ENCODE measurements at places on chromosomes 7 and 10.

- no peak for DNase-seq
Observed at GRCh38 chr7:19377611-19378344, 232.6 kb upstream of the FERD3L start.

DNA sequence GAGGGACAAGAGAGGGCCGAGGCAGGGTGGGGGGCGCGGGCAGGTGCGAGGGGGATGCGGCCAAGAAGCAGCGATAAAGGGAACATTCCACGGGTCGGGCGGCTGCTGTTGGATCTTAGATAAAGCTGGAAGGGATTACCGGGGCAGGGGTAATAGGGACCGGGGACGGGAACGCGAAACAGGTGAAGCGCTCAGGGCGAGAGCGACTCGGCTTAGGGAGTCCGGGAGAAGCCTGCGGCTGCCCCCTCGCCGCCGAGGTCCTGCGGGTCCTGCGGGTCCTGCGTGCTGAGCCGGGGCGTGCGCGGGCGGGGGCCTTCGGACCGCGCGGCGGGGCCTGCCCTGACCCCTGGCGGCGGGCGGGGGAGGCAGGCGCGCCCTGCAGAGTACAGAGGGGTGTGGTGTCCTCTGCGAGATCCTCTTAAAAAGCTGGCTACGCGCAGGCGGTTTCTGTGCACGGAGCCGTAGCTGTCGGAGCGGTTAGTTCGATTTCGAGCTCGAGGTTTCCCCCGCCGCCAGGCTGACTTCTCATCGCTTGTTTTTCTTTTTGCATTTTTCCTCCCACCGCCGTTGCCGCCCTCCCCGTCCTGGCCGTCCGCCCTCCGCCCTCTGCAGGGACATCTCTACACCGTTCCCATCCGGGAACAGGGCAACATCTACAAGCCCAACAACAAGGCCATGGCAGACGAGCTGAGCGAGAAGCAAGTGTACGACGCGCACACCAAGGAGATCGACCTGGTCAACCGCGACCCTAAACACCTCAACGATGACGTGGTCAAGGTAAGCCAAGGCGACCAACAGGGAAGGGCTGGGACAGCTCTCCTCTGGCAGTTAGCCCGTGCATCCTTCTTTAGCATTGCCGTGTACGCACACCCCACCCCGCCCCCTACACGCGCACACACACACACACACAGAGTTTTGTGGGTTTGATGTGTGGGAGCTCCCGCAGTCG, 1.4 kb downstream of the CAV1 start:
- peak; percentile 52 for DNase-seq

- no peak for DNase-seq
Observed at GRCh38 chr7:7490003-7490402, 45.7 kb downstream of the COL28A1 start.

- no peak for DNase-seq
Observed at GRCh38 chr7:42227021-42227420, 10.0 kb downstream of the GLI3 start.

- DNase-seq = no peak
Observed at GRCh38 chr10:102546606-102547320, 43.0 kb downstream of the SUFU start.

- no peak for DNase-seq
Observed at GRCh38 chr7:49780953-49781352, 7.5 kb downstream of the VWC2 start.

GRCh38 chr7:64045301-64046040, at the start of gene ZNF727:
Gene ZNF727, plus strand, starts transcription at chr7:64045434. Its CDS starts 188 bp downstream, at chr7:64045622.
- DNase-seq = peak; percentile 16
